Adrenal gland (tissue), 19 donors: ENCODE measurements at places on chromosomes 16 and 17. TPM values are rescaled to one million over a fixed set of nuclear protein-coding genes. Genes with fewer than 3 reads are reported as not detected.
A peak's percentile ranks its signal among the peaks of the same experiment; 100 is the strongest.

DNA sequence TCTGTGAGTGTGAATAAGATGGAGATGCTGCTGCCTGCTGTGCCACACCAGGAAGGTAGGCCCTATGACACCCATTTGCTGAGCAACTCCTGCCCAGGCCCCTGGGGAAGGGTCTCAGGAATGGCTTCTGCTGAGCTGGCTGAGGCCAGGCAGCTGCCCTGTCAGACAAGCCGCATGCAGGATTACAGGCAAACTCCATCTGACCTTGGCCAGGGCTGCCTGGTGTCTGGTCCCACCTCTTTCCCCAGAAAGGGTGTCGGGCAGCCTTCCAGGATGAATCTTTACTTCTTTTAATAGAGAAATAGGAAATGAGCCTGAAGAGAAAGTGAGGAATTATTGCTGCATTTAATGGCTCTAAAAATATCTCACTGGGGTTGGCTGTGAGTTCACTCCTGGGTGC lies 182.5 kb downstream of the IRX5 start:
- no peak overlapping the region for H3K4me3 ChIP-seq
- no peaks in the 10 kb centered on the region for H3K27me3 ChIP-seq
- H3K36me3 ChIP-seq: no peaks in the 10 kb centered on the region
- H3K27ac ChIP-seq: no peak overlapping the region
- H3K4me1 ChIP-seq: no peaks in the 10 kb centered on the region

PLXDC1 gene
- total RNA-seq: 1.3 TPM

CA5A gene
- not detected for total RNA-seq

DNA sequence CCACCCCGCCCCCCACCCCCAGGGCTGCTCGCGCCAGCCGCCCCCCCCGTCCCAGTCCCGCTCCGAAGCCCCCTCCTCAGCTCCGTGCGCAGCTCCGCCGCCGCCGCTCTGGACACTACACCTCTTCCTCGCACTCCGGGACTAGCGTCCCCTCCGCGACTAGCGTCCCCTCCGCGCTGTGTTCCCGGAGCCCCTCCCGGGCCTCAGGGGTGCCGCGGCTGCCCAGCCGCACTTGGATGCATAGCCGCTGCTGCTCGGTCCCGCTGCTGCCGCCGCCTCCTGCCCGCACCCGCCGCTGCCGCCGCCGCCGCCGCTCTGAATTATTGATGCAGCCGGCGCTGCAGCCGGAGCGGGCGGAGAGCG lies at the start of gene CBLN1:
CBLN1 (minus strand) TSS at position 359 of the 363 bp plus-strand sequence. CDS start 373 bp downstream, outside the sequence.
- H3K4me1 ChIP-seq: peaks cover 15% of the 10 kb centered on the region
- peaks cover 81% of the 10 kb centered on the region for H3K27me3 ChIP-seq
- H3K4me3 ChIP-seq: peak within 1 kb of the TSS; percentile 51
- no peaks in the 10 kb centered on the region for H3K36me3 ChIP-seq

DNA sequence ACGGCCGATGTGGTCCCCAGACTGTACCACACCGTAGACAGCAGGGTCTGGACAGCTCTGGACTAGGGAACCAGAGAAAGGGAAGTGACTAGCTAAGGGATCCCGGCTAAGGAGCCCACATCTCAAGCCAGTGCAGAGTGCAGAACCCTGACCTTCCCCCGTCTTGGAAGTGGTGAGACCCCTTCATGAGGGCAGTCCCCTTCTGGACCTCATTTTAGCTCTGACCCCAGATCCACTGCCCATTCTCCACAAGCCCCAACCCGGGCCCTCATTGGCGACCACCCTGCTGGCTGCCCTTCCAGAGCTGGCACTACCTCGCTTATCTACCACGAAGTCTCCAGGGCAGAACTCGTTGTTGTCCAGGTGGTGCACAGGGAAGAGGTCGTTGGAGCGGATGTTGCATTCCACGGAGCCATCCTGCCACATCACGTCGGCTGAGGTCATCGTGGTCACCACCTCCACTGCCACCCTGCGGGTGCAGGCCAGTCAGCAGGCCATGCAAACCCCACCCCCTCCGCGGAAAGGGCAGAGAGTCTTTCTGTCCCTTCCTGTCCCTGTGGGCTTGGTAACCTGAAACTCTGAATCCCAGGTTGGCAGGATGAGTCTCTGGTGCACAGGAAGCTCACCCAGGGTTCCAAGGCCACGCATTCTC lies 14.2 kb downstream of the SPHK1 start:
- no peak for DNase-seq
- H3K36me3 ChIP-seq: no peaks in the 10 kb centered on the region
- no peaks in the 10 kb centered on the region for H3K27me3 ChIP-seq
- no peak overlapping the region for H3K4me3 ChIP-seq
- H3K27ac ChIP-seq: no peak overlapping the region

DNA sequence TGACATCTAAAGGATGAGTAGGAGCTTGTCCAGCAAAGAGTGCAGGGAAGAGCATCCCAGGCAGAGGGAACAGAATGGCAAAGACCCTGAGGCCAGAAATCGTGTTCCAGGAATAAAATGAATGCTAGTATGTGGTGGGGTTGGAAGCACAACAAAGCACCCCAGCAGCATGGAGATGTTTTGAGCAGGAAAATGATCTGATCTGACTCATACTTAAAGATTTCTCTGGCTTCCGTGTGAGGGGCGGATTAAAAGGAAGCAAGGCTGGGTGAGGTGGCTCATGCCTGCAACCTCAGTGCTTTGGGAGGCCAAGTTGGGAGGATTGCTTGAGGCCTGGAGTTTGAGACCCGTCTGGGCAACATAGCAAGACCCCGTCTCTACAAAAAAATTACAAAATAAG lies 2.3 kb downstream of the SLC5A11 start:
- H3K4me3 ChIP-seq: no peak overlapping the region
- no peak overlapping the region for H3K27ac ChIP-seq
- no peaks in the 10 kb centered on the region for H3K36me3 ChIP-seq
- H3K27me3 ChIP-seq: no peaks in the 10 kb centered on the region
- no peaks in the 10 kb centered on the region for H3K4me1 ChIP-seq

- no peak overlapping the region for H3K27ac ChIP-seq
- no peak for DNase-seq
- no peaks in the 10 kb centered on the region for H3K36me3 ChIP-seq
- H3K4me3 ChIP-seq: no peak overlapping the region
Measured at GRCh38 chr17:66675991-66676371, 158.9 kb upstream of the CACNG5 start.

G6PC1 gene
- total RNA-seq: 0.11 TPM

DNA sequence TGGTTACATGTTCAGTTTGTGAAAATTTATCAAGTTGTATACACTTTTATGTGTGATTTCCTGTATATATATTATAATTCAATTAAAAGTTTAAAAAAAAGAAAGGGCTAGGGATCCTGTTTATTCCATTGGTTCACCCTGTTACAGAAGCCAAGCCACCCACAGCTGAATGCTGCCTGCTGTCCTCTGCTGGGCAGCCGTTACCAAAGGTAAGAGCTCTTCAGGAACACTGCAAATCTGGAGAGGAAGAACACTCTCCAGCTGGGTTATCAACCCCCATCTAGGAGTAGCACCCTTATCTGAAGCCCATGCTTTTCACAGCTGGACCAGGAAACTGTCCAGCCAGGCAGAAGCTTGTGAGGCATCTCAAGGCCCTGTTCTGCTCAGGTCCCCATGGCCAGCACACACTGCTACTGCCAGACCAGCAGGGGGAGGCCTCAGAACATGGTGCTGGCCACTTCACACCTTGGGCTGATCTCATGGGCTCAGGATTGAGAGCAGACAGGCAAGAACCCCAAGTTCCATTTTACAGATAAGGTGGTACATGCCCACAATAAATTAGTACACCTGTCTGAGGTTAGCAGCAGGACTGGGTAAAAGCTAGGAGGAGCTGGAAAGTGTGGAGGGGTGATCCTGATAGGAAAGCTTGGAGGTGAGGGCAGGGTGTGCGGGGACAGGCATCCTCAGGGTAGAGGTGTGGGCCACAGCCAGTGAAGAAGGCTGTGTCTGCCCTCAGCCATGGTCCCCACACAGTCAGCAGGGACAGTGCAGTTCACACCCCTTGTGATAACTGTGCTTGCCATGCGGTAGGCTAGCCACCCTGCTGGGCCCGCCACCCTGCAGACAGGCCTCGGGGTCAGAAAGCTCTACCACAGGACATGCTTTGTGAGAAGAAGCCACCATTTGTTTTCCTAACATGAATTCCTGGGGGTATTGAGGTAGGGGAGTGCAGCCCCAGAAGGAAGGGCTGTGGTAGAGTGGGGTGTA lies 54.3 kb upstream of the SREBF1 start:
- H3K27ac ChIP-seq: no peak overlapping the region
- H3K36me3 ChIP-seq: peaks cover 21% of the 10 kb centered on the region
- no peak overlapping the region for H3K4me3 ChIP-seq
- no peaks in the 10 kb centered on the region for H3K4me1 ChIP-seq
- no peaks in the 10 kb centered on the region for H3K27me3 ChIP-seq
- DNase-seq: peak; percentile 86

DNA sequence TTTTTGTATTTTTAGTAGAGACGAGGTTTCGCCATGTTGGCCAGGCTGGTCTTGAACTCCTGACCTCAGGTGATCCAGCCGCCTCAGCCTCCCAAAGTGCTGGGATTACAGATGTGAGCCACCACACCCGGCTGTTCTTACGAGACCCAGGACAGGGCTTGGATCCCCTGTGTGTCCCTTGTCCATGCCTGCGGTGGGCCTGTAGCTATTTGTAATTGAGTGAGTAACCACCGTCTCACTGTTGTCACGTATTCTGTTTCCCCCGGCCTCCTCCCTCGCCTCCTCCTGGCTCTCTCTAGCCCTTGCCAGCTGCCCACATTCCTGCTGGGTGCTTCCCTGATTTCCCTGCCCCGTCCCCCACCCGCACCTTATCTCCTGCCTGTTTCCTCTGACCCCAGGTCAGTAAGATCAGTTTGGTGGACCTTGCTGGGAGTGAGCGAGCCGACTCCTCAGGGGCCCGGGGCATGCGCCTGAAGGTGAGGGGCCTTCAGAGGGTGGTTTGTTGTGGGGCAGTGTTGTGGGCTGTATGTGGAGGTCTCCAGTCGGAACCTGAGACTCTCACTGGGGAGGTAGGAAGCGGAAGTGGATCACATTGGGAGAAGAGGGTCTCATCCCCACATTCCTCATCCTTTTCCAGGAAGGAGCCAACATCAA lies 5.6 kb downstream of the KIF1C start:
- H3K4me3 ChIP-seq: no peak overlapping the region
- H3K36me3 ChIP-seq: peaks cover 76% of the 10 kb centered on the region
- no peak overlapping the region for H3K27ac ChIP-seq

DNA sequence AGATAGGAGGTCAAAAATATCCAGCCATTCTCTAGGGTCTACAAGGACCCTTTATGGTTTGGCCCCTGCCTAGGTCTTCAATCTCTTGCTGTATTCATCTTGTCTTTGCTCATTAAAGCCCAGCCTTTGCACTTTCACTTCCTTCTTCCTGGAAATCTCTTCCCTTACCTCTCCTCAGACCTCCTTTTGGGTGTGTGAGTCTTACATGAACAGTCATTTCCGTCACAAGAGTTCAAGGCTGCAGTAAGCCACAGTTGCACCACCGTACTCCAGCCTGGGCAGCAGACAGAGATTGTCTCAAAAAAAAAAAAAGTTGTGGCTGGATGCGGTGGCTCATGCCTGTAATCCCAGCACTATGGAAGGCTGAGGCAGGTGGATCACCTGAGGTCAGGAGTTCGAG lies 6.0 kb upstream of the ATP1B2 start:
- H3K4me1 ChIP-seq: no peaks in the 10 kb centered on the region
- no peak overlapping the region for H3K27ac ChIP-seq
- H3K4me3 ChIP-seq: no peak overlapping the region
- H3K36me3 ChIP-seq: no peaks in the 10 kb centered on the region
- H3K27me3 ChIP-seq: no peaks in the 10 kb centered on the region
- no peak for DNase-seq

GRCh38 chr17:35889818-35890773 lies 9.9 kb upstream of the CCL5 start:
- no peak overlapping the region for H3K4me3 ChIP-seq
- no peak overlapping the region for H3K27ac ChIP-seq
- no peaks in the 10 kb centered on the region for H3K27me3 ChIP-seq
- DNase-seq: peak; percentile 60

DNA sequence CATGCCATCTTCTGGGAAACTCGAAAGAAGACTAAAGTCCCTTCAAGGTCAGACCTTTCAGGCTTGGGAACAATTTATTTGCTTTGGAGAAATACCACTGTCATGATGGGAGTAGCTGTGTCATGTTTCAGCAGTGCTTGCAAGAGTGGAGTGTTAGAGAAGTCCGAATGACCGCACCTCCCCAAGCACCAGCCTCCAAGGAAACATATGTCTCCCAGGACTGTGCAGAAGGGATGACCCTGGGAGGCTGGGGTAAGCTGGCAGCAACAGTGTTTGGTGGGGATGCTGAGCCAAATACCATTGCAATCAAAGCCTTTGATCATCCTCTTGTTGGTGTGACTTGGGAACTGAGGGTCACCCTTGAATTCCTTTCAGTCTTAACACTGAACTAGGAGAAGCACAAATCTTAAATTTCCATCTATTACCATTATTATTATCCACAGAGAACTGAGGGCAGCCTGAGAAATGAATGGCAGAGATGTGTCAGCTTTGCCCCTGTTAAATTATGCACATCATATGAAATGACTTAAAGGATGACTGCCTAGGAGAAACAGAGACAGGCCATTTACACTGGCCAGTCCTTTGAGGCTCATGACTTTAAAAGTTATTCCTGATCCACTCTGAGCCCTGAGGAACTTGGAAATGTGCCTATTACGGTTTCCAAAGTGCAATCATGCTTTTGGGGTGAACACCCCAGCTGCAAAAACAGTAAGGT lies 244.9 kb downstream of the CA10 start:
- H3K27ac ChIP-seq: no peak overlapping the region
- no peaks in the 10 kb centered on the region for H3K4me1 ChIP-seq
- no peaks in the 10 kb centered on the region for H3K36me3 ChIP-seq
- peaks cover 4% of the 10 kb centered on the region for H3K27me3 ChIP-seq
- no peak overlapping the region for H3K4me3 ChIP-seq

GRCh38 chr17:7855660-7856010 lies 769 bp downstream of the TMEM88 start:
- H3K36me3 ChIP-seq: no peaks in the 10 kb centered on the region
- peak; percentile 57 for DNase-seq
- H3K4me3 ChIP-seq: no peak overlapping the region
- H3K27ac ChIP-seq: peak overlapping the region; percentile 63

- H3K27me3 ChIP-seq: no peaks in the 10 kb centered on the region
- DNase-seq: no peak
- no peak overlapping the region for H3K27ac ChIP-seq
- H3K36me3 ChIP-seq: no peaks in the 10 kb centered on the region
- no peak overlapping the region for H3K4me3 ChIP-seq
Measured at GRCh38 chr17:78120971-78121800, 7.4 kb downstream of the TMC6 start.

DNA sequence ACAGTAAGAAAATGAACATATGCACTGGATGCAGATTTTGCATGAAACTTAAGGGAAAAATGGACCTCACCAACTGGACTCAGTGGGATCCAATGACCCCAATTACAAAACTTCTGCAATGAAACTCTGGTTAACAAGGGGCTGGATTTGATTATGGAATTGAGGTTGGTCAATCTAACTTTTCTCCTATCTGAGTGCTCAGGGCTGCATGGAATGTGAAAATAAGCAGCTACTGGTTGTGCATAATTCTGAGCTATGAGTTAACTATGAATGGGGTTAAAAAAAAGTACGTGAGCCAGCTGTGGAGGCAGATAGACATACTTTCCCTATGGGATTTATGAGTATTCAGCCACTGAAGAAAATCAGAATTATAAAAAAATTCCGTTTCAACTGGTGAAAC lies 9.2 kb downstream of the FAM20A start:
- peaks cover 10% of the 10 kb centered on the region for H3K4me1 ChIP-seq
- H3K27me3 ChIP-seq: no peaks in the 10 kb centered on the region
- H3K36me3 ChIP-seq: no peaks in the 10 kb centered on the region
- no peak for DNase-seq
- H3K4me3 ChIP-seq: no peak overlapping the region
